ENCODE measurements at places on chromosomes 2 and 18.
A peak's percentile ranks its signal among the peaks of the same experiment; 100 is the strongest.

GRCh38 chr2:207766697-207767460 is 2.8 kb downstream of the FZD5 start:
- no peak for DNase-seq

- no peak for DNase-seq
Measured at GRCh38 chr2:50333529-50334228, 698.3 kb downstream of the NRXN1 start.

DNA sequence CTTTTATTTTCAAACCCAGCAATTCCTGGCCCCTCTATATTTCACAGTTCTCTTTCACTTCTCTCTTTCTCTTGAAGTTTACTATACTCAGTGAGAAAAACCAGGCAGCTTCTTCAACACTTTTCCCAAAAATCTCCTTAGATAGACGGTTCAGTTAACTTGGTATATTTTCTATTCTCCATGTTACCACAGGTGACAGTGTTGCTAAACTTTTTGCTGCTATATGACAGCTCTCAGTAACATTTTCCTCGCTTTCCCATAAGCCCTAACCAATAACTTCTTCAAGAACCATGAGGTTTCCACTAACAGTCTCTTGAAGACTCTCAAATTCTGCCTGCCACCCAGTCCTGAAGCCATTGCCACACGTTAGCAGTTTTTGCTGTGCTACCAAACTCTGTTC is 45.8 kb downstream of the CYBRD1 start:
- no peak for DNase-seq

DNA sequence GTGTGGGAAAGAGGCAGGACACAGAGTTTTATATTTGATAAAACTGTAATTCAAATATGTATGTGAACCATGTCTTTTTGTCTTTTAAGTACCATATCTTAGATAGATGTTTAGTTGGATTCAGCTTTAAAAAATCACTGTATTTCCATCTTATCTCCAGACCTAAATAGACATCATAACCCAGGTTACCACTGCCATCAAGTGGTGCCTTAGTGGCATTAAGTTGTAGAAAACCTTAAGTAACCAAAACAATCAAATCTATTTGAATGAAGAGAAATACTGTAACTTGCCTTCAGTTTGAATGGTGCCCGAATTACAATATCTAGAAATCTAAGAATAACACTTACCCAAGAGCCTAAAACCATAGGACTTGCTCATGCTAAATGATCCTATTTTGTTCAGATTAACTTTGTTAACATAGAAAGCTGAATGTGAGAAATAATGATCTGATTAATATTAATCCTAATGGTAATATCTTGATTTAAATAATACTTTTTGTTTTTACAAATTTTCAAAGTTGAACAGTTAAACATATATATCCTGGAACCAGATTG is 92.5 kb upstream of the MAP2 start:
- DNase-seq: no peak

GRCh38 chr2:168583710-168584521 is 127.8 kb downstream of the CERS6 start:
- no peak for DNase-seq

DNA sequence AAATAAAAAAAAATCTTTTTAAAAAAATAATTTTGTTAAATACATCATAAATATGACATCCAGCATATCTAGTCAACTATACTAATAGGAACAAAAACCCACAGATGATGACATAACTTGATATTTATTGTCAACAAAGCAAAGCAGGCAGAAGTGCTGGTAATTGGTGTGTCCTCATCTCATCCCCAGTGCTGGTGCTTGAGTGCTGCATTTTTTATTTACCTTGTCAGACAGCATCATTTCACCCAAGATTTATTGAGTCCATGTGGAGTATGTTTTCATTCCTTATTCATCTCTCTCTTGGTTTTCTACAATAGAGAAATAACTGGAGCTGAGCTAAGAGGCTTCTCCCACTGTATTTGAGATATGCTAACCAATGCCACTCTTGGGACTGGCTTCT is 191.6 kb upstream of the SLC14A2 start:
- DNase-seq: no peak

DNA sequence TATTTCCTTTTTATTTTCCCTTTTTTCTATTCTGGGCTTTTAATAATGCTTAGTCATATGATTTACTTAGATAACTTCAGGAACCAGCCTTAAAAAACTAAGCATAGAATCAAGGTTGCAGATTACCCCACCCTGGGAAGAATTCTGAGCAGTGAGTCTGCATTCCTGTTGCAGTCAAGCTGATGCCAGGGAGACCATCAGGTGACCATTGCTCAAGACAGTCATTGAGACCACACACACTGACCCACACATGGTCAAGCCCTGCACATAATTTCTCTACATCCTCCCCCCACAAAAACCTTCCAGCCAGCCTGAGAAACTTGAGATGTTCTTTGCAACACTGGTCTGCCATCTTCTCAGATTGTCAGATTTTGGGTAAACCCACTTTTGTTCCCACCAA is 83.9 kb downstream of the SH3YL1 start:
- DNase-seq: no peak

DNA sequence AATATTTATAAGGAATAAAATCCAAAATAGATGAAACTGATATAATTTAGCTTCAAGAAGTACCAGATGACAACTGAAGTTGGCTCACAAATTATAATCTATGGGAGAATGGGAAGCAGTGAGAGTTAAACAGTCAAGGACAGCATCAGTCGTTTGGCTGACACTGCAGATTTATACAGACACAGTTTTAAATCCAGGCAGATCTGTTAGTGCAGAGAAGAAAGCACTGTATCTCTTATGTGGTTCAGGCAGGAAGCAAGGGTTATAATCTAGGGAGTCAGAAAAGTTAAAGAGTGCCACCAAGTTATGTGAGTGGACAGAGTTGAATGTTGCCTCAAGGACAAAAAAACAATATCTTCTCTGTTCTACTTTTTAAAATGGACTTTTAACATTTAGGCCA is 880.2 kb downstream of the TSN start:
- DNase-seq: no peak

GRCh38 chr2:7133521-7133920 is 216.3 kb downstream of the RNF144A start:
- DNase-seq: no peak

GRCh38 chr2:165373278-165374010 is 96.1 kb upstream of the CSRNP3 start:
- DNase-seq: no peak

- DNase-seq: no peak
Measured at GRCh38 chr2:37637190-37637860, 34.1 kb downstream of the CDC42EP3 start.

GRCh38 chr18:26653943-26654615 is 105.7 kb upstream of the KCTD1 start:
- no peak for DNase-seq

DNA sequence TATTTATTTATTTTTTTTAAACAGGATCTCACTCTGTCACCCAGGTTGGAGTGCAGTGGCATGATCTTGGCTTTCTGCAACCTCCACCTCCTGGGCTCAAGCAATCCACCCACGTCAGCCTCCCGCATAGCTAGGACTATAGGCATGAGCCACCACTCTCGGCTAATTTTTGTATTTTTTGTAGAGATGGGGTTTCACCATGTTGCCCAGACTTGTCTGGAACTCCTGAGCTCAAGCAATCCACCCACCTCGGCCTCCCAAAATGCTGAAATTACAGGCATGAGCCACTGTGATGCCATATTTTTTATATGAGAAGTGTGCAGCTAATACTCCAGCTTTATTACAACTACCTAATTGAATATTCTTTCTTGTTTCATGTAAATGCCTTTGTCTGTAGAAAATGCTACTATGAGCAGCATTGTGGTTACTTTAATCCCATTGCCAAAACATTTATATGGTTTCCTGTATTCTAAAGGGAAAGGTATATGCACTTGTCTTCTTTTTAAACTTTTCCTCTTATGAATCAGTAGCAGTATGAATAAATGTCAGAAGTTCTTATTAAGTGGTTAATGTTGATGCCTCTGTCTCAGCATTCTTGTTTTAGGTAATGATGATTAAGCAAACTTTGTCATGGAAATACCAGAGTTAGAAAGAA is 9.5 kb upstream of the BCL2L11 start:
- no peak for DNase-seq

GRCh38 chr2:201070948-201071478 is 458 bp downstream of the HYCC2 start:
- peak; percentile 18 for DNase-seq

DNA sequence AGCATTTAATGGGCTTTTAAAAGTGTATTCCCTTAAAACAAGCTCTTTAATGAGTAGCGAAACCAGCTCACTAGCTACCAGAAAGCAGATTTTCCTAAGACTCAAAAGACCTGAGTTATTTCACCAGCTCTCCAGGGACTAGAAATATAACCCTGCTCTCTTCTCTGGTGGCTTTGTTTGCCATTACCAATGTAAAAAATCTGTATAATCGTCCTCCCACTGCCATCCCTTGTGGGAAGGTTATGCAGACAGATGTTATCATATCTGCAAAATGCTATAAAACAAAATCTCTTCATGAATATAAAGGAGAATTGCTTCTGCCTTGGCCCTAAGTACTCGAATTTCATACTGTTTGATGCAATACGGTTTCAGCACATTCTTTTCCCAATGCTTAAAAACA is 335.2 kb downstream of the NUP35 start:
- no peak for DNase-seq

GRCh38 chr18:31776093-31776492 is 15.4 kb upstream of the SLC25A52 start:
- no peak for DNase-seq

DNA sequence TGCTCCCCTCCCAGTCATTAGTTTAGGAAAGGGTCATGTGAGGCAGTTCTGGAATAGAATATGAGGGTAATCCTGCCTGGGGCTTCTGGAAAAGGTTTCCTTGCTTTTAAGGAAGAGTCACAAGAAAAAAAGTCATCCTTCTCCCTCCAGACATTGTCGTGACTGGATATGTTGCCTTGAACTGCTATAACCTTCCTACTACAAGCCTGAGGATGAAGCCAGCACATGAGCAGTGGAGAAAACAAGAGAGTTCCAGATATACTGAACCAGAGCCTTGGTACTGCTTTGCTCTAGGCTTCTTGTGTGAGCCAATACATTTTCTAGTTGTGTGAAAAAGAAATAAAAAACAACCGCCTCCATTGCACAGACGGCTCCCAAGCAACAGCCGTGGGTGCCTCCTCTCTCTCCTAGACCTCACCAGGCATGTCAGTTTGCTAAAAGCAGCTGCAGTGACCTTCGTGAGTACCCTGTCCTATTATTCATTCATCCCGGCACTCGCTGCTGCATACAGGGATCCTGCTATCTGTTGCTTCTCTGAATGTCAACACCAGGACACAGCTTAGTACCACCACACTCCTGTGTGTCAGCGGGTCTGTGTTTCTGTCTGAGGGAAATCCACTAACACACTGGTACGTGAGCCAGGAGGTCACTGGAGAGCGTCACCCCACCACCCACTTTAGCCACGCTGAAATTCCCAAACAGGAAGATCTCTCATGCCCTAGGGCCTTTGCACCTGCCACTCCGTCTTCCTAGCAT is 186.7 kb downstream of the KLHL29 start:
- no peak for DNase-seq

DNA sequence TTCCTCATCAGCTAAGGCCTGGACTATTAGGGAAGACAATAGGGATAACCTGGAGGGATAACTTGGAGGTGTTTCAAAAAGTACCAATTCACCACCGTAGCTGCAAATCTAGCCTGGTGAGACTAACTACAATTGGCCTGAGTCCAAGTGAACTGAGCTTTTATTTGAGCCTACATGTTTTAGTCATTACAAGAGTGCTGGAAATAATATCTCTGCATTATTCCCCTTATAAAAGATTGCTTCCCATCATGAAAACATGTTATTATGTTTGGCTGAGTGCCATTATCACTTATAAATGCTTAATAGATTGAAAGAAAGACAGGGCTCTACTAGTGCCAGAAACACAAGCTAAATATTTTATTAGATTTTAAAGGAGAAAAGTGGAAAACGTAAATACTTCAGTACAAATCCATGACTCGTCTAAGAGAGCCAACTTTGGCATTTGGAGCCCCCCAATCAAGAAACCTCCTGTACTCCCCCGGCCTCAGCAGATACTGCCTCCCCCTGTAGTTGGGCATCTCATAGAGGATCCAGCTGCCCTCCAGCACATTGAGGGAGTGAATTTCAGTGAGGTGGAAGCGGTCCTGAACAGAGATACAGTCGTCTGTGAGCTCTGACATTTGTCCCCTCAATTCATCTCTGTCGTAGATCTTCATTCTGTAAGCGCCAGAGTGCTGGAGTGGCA is 3.6 kb downstream of the CRYGB start:
- DNase-seq: no peak

GRCh38 chr2:242048479-242048878 is 178.9 kb downstream of the RTP5 start:
- DNase-seq: no peak

DNA sequence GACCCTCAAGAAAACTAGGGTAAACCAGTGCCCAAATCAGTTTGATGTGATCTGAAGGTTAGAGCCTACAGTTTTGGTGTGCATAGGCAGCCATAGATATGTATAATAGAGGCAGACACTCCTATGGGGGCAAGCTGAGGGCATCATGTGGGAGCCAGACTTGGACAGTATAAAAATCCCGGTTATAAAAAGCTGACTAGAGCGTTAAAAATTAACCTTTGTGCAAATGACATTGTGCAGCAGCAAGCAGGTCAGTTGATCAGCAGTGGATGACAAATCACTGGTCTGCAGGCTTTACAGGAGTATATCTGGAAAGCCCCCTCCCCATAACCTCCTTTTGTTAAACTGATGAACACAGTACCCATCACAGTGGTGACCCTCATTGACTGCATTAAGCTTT is 107.8 kb downstream of the CTNNA2 start:
- no peak for DNase-seq

- no peak for DNase-seq
Measured at GRCh38 chr2:26399771-26400376, 1.8 kb upstream of the DRC1 start.

DNA sequence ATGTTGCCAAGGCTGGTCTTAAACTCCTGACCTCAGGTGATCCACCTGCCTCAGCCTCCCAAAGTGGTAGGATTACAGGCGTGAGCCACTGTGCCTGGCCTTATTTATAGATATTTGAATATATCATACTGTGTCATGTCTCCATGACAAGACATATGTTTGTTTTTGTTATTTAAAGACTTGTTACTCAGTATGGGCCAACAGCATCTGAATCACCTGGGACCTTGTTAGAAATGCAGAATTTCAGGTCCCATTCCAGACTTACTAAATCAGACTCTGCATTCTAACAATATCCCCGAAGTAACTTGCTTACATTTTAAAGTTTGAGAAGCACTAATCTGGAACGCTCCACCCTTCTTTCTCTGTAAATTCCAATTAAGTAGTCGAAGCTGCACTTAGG is 33.2 kb downstream of the RPE start:
- DNase-seq: no peak

DNA sequence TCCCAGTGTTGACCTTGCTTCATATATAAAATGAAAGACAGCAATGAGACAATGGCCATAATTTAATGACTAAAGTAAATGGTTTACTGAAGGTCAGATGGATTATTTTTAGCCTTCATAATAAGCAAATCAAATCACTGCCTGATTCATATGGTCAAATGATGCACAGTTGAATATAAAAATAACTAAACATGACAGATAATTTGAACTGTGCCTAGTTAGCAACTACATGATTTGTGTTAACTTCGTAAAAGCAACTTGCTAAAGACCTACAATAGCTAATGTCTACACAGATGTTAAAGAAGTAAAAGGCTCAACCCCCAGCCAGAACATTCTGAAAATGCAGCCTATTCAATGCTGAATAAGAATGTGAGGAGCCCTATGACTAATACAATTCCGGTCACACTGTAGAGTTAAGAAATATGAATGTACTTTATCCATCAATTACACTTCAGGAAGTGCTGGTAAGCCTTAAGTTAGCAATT is 590.8 kb upstream of the CDH2 start:
- no peak for DNase-seq

GRCh38 chr2:70888923-70889715 is 46.6 kb upstream of the ATP6V1B1 start:
- no peak for DNase-seq
